Transverse colon (tissue), 4 donors: ENCODE measurements at places on chromosomes 7 and 10. TPM values are rescaled to one million over a fixed set of nuclear protein-coding genes. Genes with fewer than 3 reads are reported as not detected.

DNA sequence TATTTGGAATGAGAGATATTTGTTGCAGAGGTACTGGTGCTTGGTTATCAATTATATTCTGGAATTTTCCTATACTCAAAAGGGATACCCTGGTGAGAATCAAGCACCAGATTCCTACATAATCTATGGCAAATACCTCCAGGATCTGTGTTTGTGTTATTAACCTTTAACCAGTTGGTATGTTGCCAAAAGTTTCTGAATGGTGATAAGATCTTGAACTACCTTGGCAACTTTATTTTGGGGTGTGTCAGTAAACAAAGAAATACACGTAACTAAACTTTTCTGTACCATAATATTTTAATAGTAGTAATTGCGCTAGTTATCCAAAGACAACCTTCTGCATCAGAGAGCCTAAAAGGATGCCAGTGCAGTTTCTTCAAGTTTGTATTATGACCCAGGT is 13.4 kb downstream of the SCIN start:
- peaks cover 31% of the 10 kb centered on the region for H3K4me1 ChIP-seq
- no peak overlapping the region for H3K4me3 ChIP-seq
- no peaks in the 10 kb centered on the region for H3K27me3 ChIP-seq
- no peak for DNase-seq
- no peaks in the 10 kb centered on the region for H3K36me3 ChIP-seq

DNA sequence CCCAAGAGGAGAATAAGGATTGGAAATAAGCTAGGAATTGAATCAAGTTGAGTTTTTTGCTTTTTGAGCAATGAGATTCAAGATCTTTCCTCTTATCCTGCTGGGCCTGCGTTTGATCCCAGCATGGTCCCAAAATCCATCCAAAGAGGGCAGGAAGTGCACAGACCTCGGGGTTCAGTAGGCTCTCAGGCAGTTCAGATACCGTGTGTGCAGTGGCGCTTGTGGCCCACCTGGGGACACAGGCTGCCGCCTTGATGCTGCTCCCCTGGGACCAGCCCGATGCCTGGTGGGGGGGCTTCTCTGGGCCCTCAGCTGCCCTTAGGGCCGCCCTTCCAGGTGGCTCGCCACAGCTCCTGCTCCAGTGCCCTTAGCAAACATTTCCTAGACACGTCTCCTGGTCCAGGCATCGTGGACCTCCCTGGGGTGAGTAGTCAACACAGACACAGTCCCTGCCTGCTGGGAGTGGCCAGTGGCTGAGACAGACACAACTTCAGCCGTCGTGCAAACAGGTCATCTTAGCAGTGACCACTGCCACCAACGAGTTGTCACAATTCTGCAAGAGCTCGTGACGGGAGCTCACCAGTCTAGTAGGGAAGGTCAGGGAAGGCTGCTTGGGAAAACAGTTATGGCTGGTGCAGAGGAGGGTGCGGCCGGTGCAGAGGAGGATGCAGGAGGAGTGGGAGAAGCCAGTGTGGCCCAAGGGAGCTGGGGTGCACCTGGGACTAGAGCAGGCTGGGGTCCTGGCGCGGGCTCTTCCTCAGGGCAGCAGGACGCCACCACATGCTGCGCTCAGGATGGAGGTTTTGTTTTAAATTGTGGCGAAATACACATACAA is 21.7 kb upstream of the JAKMIP3 start:
- H3K4me1 ChIP-seq: no peaks in the 10 kb centered on the region
- no peak overlapping the region for H3K4me3 ChIP-seq
- DNase-seq: no peak
- H3K27me3 ChIP-seq: peaks cover 27% of the 10 kb centered on the region
- H3K36me3 ChIP-seq: no peaks in the 10 kb centered on the region
- no peak overlapping the region for H3K27ac ChIP-seq

GRCh38 chr10:6778992-6779701 is 199.1 kb upstream of the PRKCQ start:
- H3K36me3 ChIP-seq: no peaks in the 10 kb centered on the region
- no peaks in the 10 kb centered on the region for H3K4me1 ChIP-seq
- no peaks in the 10 kb centered on the region for H3K27me3 ChIP-seq
- H3K4me3 ChIP-seq: no peak overlapping the region
- H3K27ac ChIP-seq: no peak overlapping the region

GRCh38 chr7:86600506-86601290 is 43.0 kb upstream of the GRM3 start:
- no peaks in the 10 kb centered on the region for H3K27me3 ChIP-seq
- no peaks in the 10 kb centered on the region for H3K4me1 ChIP-seq
- no peak overlapping the region for H3K27ac ChIP-seq
- no peak for DNase-seq
- H3K36me3 ChIP-seq: no peaks in the 10 kb centered on the region

GRCh38 chr7:105831824-105832535 is 44.4 kb downstream of the ATXN7L1 start:
- H3K27me3 ChIP-seq: no peaks in the 10 kb centered on the region
- H3K27ac ChIP-seq: no peak overlapping the region

DNA sequence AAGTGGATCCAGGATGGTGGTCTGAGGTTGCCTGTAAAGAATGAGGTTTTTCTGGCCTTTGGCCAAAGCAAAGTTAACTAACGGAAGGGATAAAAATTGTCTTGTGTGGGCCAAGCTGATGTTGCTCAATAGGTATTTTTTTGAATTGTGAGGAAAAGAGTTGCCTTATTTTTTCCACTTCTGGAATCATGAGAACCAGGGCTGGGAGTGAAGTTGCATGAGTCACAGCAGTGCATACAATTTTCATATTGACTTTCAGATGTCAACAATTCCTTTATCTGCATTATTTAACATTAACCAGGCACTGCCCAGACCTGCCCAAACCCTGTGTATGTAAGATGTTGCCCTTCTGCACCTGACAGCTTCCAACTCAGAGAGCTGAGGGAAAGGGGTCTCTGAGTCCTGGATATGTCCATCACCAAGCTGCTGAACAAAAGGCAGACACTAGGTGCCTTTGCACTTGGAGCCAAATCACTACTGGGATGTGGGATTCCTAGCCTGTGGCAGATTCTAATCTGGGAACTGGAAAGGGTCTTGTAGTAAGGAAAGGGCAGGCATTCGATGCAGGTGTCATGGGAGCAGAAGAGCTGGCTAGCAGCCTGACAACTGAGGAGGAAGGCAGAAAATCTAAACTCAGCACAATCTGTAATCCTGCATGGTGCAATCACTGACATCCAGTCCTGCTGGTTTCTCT is 52.3 kb upstream of the SLC35B4 start:
- H3K4me1 ChIP-seq: peaks cover 7% of the 10 kb centered on the region
- peak overlapping the region; percentile 43 for H3K27ac ChIP-seq
- H3K27me3 ChIP-seq: no peaks in the 10 kb centered on the region

GRCh38 chr7:14389181-14389591 is 399.7 kb upstream of the ETV1 start:
- DNase-seq: no peak
- H3K27ac ChIP-seq: no peak overlapping the region
- no peaks in the 10 kb centered on the region for H3K36me3 ChIP-seq
- H3K4me3 ChIP-seq: no peak overlapping the region

GRCh38 chr10:22006379-22006884 is 2.9 kb upstream of the DNAJC1 start:
- H3K36me3 ChIP-seq: no peaks in the 10 kb centered on the region
- H3K27ac ChIP-seq: no peak overlapping the region
- H3K4me3 ChIP-seq: no peak overlapping the region
- H3K4me1 ChIP-seq: no peaks in the 10 kb centered on the region

GRCh38 chr7:609365-609764 is 89.7 kb upstream of the PDGFA start:
- no peak for DNase-seq
- no peak overlapping the region for H3K27ac ChIP-seq
- H3K27me3 ChIP-seq: no peaks in the 10 kb centered on the region
- H3K36me3 ChIP-seq: no peaks in the 10 kb centered on the region
- peaks cover 6% of the 10 kb centered on the region for H3K4me1 ChIP-seq
- H3K4me3 ChIP-seq: no peak overlapping the region

Gene KAZALD1
- 13.1 TPM for total RNA-seq

Gene BCAP29
- total RNA-seq: 70.1 TPM

Gene CALML5
- not detected for total RNA-seq

Gene MCMBP
- total RNA-seq: 32.9 TPM
